ENCODE measurements at places on chromosomes 1 and 21.

GRCh38 chr1:12549460-12550349 lies 68.3 kb downstream of the DHRS3 start:
- DNase-seq: no peak

- DNase-seq: no peak
These were observed 362.9 kb upstream of the VAMP3 start for GRCh38 chr1:7407980-7408770.

DNA sequence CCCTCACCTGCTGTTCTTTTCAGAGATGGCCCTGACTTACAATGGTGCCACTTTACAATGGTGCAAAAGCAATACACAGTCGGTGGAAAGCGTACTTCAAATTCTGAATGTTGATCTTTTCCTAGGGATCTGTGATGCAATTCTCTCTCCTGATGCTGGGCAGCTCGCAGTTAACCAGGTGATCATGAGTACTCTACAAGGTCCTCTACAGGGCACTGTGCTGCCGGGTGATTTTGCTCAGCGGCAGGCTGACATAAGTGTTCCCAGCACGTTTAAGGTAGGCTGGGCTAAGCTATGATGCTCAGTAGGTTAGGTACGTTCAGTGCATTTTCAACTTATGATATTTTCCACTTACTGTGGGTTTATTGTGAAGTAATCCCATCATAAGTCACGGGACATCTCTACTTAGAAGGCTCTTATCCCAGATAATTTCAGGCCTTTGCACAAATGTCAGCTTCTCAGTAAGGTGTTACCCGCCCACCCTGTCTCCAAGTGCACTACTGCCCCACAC lies 126.5 kb downstream of the KCNN3 start:
- DNase-seq: no peak

- DNase-seq: no peak
These were observed 61.5 kb upstream of the WLS start for GRCh38 chr1:68293609-68294366.

GRCh38 chr21:17440969-17441368 lies 71.9 kb upstream of the CXADR start:
- no peak for DNase-seq

- DNase-seq: no peak
These were observed 259.2 kb downstream of the TOMM20 start for GRCh38 chr1:234869182-234870019.

GRCh38 chr1:101313356-101313755 lies 76.5 kb downstream of the S1PR1 start:
- no peak for DNase-seq

DNA sequence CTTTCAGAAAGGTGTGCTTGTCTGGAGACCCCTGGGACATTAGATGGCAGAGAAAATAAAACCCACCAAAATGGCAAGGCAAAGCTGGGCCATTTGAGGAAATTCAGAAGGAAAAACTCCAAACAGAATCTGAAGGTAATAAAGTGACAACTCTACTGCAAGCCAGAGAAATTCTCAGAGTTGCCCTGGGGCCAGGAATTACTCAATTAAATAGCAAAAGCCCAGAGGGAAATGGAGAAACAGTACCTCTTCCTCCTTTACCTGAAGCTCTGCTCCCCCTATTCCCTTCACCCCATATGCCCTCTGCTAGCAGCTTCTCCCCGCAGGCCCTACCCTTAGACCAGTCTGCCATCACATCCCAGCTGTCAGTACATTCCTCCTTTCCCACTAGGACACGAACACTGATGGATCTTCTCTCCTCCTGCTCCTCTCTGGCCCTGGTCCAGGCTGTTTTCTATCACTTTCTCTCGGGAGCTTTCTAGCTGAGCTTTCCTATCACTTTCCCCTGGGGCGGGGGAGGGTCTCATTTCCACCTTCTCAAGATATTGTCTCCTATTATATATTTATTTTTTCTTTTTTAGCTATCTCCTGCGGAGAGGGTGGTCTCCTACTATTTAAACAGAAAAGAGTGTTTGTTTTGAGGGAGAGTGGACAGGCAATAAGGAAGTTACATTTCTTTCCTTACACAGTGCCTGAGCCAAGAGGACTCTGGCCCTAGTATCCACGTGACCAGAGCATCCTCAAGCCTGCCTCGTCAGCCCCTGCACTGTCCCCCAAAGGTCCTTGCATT lies 47.7 kb upstream of the RBM15 start:
- no peak for DNase-seq

GRCh38 chr1:88685259-88685620 lies 1.2 kb downstream of the PKN2 start:
- DNase-seq: no peak

GRCh38 chr1:108107658-108108057 lies 92.5 kb downstream of the SLC25A24 start:
- peak; percentile 28 for DNase-seq

GRCh38 chr1:37714689-37715088 lies 22.4 kb downstream of the CDCA8 start:
- DNase-seq: no peak

GRCh38 chr1:55959136-55959548 lies 620.2 kb downstream of the PLPP3 start:
- no peak for DNase-seq

DNA sequence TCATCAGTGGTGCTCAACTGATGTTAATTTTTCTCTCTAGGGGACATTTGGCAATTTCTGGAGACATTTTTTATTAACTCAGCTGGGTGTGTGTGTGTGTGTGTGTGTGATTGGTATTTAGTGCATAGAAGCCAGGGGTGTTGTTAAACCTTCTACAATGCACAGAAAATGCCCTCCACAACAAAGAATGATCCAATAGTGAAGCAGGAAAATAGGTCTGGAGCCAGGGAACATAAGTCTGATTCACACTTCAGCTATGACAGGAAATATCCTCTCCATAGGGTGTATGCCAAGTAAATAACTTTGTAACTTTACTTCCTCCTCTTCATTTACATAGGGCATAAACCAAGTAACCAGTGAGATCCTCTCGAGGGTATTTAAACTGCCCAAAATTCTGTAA lies 25.1 kb upstream of the TMEM61 start:
- no peak for DNase-seq

GRCh38 chr1:28642056-28642846 lies 616 bp downstream of the TAF12 start:
- DNase-seq: no peak

GRCh38 chr1:67840449-67840848 lies 7.2 kb upstream of the GNG12 start:
- DNase-seq: no peak

- no peak for DNase-seq
These were observed 253.8 kb upstream of the RAB4A start for GRCh38 chr1:229017091-229017490.

DNA sequence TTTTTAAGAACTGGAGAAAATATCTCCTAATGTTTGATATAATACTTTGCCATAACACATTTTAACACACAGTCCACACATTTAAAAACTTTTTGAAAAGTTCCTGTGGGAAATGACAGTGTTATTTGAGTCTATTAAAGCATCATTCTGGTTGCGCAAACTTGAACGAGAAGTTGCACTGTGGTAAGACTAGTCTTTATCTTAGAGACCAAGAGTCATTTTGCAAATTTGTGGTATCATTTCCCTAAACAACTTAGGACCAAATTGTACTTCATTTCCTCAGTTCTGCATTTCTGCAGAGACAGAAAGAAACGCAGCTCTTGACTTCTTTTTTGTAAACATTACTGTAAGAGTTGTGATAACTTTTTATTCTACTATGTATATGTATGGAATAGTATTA lies at the start of gene RGS18:
RGS18 (plus strand) TSS at position 282 of the 400 bp plus-strand sequence. CDS start 176 bp downstream, outside the sequence.
- DNase-seq: no peak

DNA sequence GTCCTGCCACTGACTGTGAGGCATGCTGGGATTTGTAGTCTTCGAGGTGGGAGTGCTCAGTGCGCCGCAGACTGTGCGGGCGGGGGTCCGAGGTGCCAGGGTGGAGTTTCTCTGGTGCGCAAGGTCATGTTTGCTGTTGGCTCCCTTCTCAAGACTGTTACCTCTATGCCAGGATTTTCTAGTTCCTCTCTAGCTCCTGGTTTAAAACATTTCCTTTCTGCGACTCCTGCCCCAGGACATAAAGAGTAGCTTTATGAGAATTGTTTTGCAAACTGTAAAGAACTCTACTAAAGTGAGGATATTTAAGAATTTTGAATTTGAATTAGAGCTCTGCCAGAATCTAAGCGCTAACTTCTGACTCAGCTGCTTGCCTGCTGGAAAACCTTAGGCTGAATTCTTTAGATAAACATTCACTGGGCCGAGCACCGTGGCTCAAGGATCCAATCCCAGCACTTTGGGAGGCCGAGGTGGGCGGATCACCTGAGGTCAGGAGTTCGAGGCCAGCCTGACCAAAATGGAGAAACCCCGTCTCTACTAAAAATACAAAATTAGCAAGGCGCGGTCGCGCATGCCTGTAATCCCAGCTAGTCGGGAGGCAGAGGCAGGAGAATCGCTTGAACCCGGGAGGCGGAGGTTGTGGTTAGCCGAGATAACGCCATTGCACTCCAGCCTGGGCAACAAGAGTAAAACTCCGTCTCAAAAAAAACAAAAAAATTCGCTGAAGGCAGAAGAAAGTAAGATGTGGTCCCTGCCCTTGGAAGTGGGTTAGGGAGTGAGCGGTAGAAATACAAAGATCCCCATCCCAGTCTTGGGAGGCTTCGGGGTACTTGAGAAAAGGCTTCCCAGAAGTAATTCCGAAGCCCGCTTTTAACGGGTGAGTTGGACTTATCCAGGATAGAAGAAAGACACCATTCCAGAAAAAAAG lies 992 bp upstream of the USP48 start:
- DNase-seq: no peak

DNA sequence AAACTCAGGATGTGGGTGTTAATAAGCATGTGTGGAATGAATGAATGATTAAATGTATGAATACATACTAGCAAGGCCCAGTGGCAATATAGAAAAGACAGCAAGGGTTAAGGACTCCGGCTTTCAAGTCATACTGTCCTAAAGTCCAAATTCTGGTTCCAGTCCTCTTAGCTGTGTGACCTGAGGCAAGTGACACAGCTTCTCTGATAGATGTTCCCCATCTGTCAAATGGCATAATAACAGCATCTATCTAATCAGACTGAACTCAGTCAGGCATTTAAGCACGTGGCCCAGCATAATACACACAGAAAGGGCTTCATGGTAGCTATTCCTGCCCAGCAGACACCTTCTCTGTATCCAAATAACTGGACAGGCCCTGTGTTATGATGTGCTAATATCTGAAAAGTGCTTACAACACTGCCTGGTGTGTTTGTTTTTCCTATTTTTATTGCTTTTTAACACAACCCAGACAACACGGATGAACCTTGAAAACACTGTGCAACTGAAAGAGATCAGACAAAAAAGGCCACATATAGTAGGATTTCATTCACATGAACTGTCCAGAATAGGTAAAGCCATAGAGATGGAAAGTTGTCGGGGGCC lies 12.4 kb downstream of the ASAP3 start:
- no peak for DNase-seq

GRCh38 chr1:225480825-225481434 lies 53.1 kb upstream of the LBR start:
- peak; percentile 42 for DNase-seq

DNA sequence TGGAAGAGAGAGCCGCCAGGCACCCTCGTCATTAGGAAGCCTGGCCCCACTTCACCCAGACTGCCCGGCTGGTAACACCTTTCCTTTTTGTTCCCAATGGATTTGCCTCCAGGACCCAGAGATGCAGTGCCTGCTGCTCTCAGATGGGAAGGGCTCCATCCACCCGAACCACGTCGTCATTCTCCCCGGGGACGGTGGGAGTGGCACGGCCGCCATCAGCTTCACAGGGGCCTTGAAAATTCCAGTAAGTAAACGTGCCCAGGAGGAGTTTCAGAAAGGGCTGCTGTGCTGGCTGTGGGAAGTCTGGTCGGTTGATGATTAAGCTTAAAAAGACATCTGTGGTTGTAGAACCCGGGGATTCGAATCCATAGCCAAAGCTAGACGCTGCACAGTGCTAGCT lies 45.2 kb downstream of the SLC37A1 start:
- no peak for DNase-seq

- DNase-seq: no peak
These were observed 188.7 kb downstream of the GIPC2 start for GRCh38 chr1:78234496-78234895.

- DNase-seq: no peak
These were observed 46.8 kb upstream of the PPM1J start for GRCh38 chr1:112761714-112762480.

GRCh38 chr1:177589166-177589565 lies 380.7 kb downstream of the SEC16B start:
- no peak for DNase-seq

DNA sequence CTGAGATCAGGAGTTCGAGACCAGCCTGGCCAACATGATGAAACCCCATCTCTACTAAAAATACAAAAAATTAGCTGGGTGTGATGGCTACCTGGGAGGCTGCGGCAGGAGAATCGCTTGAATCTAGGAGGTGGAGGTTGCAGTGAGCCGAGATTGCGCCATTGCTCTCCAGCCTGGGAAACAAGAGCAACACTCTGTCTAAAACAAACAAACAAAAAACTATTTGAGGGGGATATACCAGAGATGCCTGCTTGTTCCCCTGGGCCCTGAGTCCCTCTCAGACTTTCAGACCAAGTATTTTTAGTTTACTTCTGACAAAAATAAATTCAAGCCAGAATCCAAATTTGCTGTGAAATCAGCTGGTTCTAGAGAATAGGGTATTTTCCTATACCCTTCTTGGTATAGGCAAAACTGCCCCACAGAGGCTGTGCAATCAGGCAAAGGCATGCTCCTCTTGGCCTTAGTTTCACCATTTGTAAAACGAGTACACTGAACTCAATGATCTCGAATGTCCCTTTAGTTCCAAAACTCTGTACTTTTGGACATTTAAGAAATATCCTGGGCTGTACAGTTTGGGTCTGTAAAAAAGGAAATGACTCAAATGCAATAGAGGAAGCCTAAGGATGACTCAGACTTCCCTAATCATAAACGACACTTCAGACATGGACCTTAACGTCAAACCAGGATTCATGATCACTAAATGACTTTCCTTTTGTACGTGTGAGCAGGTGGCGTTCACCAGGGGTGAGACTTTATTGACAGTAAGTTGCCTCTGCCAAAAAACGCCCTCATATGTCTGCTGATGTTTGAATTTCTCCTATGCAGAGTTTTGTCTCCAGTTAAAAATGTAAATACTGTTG lies 16.1 kb downstream of the ENSA start:
- DNase-seq: no peak

DNA sequence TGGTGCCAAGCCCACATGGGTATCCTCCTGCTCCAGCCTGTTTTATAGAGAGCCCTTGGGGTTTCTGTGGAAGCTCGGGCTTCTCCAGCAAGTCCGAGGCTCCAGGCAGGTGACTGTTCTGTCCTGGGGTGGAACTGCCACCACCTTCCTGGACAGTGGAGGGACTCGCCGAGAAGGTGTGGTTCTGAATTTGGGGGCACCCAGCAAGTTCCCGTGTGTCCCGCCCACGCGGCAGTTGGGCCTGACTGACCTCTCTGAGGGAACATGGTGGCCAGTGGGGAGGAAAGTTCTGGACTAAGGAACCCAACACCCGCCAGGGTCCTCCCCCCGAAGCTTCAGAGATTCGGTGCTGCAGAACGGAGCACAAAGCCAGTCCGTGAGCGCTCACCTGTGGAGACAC lies 158.1 kb upstream of the C1orf174 start:
- no peak for DNase-seq

DNA sequence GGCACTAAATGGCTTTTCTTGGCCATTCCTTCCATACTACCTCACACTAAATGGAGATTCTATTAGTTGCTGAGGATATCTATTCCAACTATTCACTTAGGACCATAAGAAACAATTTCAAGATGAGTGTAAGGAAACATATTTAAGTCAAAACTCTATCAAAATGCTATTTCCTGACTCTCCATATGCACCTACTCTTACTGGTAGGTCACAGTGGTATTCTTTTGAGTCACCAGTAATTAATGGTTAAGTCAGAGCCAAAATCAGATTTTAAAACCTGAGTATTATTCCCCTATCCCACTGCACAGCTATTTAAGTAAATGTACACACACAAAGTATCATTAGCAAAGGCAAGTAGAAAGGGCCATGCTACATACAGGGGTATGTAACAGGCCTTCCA lies 50.3 kb downstream of the ARID4B start:
- no peak for DNase-seq

Measured in stimulated activated CD4-positive, alpha-beta T cell treated with anti-CD3 and anti-CD28 coated beads, Interleukin-12 subunit alpha, Interleukin-12 subunit beta, amount 100 ng/mL, for 4 hours (primary cell).